Smooth muscle cell of the umbilical artery (primary cell): ENCODE measurements at places on chromosomes 3 and 15. TPM values are rescaled to one million over a fixed set of nuclear protein-coding genes. Genes with fewer than 3 reads are reported as not detected.

Gene SKOR1
- total RNA-seq = 0.09 TPM in 1 of 2 replicates, not detected in the other

Gene DNAH1
- total RNA-seq = 3.0 and 5.6 TPM in 2 replicates

Gene MNS1
- 0.89 and 1.3 TPM in 2 replicates for total RNA-seq

Gene PFKFB4
- total RNA-seq = 44.6 and 46.0 TPM in 2 replicates

Gene ATP13A5
- not detected in 2 replicates for total RNA-seq
